CD4-positive, alpha-beta memory T cell (primary cell): ENCODE measurements at places on chromosomes 13 and 19. TPM values are rescaled to one million over a fixed set of nuclear protein-coding genes. Genes with fewer than 3 reads are reported as not detected.
A peak's percentile ranks its signal among the peaks of the same experiment; 100 is the strongest.

DNA sequence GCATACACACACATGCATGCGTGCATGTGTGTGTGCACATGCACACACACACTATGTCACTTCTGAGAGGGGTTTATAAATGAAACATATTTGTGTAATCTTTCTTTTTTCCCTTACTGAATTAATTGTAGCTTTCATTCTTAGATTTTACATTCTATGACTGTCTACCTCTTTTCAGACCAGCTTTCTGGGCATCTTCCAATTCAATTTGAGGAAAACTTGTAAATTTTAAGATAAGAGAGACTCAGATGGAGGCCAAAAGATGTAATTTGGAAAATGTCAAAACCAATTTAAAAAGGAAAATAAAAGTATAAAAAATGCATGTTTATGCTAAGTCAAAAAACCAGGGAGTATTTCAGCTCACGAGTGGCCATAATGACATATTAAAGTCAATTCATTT is 594.5 kb downstream of the OLFM4 start:
- DNase-seq: no peak
- no peaks in the 10 kb centered on the region for H3K27me3 ChIP-seq

Gene SNRNP70
- 689 TPM for total RNA-seq

Gene MTUS2
- 0.12 TPM for total RNA-seq

DNA sequence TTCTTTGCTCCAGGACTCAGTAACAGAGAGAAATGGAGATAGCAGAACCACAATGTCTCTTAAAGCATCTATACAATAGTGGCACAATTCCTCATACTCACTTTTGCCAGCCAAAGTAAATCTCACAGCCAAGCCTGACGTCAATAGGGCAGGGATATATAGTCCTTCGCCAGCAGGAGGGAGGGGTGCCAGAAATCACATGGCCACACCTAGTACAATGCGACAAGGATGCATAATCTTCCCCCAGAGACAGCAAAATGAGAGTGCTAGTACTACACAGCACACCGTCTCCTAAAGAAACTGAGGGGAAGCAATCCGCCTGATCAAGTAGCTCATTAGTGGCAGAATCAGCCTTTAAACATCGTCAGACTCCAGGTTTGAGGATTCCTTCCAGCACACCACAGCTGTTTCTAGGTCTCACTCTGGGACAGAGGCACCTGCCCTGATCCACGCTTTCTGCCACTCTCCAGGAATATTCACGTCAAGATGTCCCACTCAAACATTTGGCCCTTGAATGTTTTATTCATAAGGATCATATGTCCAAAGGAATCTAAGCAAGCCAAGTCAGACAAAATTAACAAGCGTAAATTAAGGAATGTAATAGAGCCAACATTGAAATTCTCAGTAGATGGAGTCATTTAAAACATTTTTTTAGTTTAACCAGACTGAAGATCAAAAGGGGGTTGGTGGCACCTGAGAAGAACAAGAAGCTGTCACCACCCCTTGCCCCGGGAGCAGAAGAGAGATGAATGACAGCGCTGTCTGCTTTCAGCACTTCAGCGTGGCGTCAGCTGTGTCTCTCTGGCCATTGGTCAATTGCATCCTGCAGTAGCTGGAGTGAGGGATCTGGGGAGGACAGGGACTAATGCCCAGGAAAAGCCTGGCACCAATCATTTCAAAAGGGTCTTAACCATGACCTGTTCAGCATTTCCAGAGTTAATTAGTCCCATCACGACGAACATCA is 63.5 kb upstream of the SERP2 start:
- no peak overlapping the region for H3K4me3 ChIP-seq
- DNase-seq: no peak
- H3K4me1 ChIP-seq: peaks cover 10% of the 10 kb centered on the region
- no peaks in the 10 kb centered on the region for H3K36me3 ChIP-seq

- no peaks in the 10 kb centered on the region for H3K27me3 ChIP-seq
- DNase-seq: peak; percentile 37
- no peaks in the 10 kb centered on the region for H3K36me3 ChIP-seq
- H3K4me1 ChIP-seq: peaks cover 98% of the 10 kb centered on the region
- H3K4me3 ChIP-seq: no peak overlapping the region
Observed at GRCh38 chr13:40640845-40641458, 25.5 kb downstream of the FOXO1 start.

- DNase-seq: no peak
- H3K27ac ChIP-seq: no peak overlapping the region
Observed at GRCh38 chr13:48731001-48731658, 77.4 kb downstream of the CYSLTR2 start.

DNA sequence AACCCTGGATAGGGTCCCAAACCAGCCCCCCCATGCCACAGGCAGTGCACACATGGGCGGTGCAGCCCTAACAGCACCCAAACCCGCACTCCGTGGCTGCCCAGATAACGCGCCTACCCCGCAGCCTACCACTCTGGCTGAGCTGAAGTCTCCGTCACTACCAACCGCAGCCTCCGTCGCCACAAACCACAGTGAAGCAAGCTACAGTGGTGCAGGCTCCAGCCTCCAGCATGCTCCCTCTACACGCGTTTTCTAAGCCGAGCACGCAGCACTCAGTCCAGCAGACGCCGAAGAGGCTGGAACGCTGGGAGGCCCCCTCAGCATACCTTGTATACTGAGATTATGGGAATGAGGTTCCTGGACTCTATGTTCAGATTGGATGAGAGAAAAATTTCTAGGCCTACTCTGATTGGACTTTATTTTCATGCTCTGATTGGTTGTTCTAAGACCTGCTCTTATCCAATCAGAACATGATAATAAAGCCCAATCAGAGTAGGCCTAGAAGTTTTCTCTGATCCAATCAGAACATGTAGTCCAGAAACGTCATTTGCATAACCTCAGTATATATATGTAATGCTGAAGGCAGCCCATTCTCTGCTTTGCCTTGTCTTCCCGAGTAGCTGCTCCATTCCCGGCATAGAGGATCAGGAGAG is 56.7 kb upstream of the C1QTNF9B start:
- no peak overlapping the region for H3K4me3 ChIP-seq
- H3K4me1 ChIP-seq: no peaks in the 10 kb centered on the region
- no peak for DNase-seq
- no peaks in the 10 kb centered on the region for H3K36me3 ChIP-seq
- H3K27ac ChIP-seq: no peak overlapping the region

GRCh38 chr19:55486971-55487923 is 989 bp upstream of the SSC5D start:
- H3K4me1 ChIP-seq: peaks cover 13% of the 10 kb centered on the region
- H3K36me3 ChIP-seq: no peaks in the 10 kb centered on the region
- H3K27ac ChIP-seq: no peak overlapping the region

DNA sequence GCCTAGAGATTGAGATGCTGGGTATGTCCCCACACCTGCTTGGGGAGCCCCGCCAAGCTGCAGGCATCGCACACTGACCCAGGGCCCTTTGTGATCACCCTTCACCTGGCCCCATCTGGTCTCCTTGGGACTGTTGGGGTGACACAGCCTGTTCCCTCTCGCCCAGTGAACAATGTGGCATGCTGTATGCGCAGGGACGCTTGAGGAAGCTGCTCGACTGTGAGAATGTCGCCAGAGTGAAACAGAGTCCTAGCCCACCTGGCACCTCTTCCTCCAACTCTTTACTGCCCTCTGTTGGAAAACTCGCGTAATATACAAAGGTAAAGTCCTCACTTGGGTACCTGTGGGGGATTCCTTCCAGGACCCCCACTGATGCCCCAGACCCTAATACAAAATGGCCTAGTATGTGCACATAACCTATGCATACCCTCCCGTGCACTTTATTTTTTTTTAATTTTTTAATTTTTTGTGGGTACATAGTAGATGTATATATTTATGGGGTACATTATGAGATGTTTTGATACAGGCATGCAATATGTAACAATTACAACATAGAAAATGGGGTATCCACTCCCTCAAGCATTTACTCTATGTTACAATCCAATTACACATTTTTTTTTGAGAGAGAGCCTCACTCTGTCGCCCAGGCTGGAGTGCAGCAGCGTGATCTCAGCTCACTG is 9.0 kb downstream of the BLOC1S3 start:
- no peaks in the 10 kb centered on the region for H3K27me3 ChIP-seq
- no peaks in the 10 kb centered on the region for H3K36me3 ChIP-seq
- H3K4me1 ChIP-seq: peaks cover 5% of the 10 kb centered on the region

- H3K4me1 ChIP-seq: peaks cover 62% of the 10 kb centered on the region
- no peak overlapping the region for H3K4me3 ChIP-seq
- DNase-seq: no peak
- no peak overlapping the region for H3K27ac ChIP-seq
- no peaks in the 10 kb centered on the region for H3K27me3 ChIP-seq
Observed at GRCh38 chr19:45446944-45447343, 20.9 kb upstream of the FOSB start.

Gene MEIOSIN
- total RNA-seq: not detected

Gene ZNF653
- total RNA-seq: 24.1 TPM

GRCh38 chr13:40508127-40508526 is 158.3 kb downstream of the FOXO1 start:
- no peak overlapping the region for H3K27ac ChIP-seq
- no peak overlapping the region for H3K4me3 ChIP-seq
- H3K36me3 ChIP-seq: no peaks in the 10 kb centered on the region
- no peak for DNase-seq
- H3K27me3 ChIP-seq: no peaks in the 10 kb centered on the region

DNA sequence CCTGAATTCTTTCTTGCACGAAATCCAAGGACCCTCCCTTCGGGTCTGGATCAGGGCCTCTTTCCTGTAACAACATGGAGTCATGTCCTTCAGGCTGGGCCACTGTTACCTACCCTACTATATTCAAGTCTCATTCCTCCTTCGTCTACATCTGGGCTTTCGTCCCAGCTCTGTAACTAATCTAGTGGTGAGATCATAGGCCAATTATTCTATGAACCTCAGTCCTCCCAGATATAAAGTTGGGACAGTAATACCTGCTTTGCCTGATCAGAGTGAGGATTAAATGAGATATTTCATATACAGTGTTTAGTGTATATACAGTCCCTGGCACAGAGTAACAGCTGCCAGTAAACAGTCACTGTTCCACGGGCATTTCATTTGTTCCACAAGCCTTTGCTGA is 48.3 kb upstream of the ATP12A start:
- H3K27me3 ChIP-seq: no peaks in the 10 kb centered on the region
- no peak overlapping the region for H3K4me3 ChIP-seq
- H3K36me3 ChIP-seq: no peaks in the 10 kb centered on the region
- no peak overlapping the region for H3K27ac ChIP-seq
- peaks cover 13% of the 10 kb centered on the region for H3K4me1 ChIP-seq

DNA sequence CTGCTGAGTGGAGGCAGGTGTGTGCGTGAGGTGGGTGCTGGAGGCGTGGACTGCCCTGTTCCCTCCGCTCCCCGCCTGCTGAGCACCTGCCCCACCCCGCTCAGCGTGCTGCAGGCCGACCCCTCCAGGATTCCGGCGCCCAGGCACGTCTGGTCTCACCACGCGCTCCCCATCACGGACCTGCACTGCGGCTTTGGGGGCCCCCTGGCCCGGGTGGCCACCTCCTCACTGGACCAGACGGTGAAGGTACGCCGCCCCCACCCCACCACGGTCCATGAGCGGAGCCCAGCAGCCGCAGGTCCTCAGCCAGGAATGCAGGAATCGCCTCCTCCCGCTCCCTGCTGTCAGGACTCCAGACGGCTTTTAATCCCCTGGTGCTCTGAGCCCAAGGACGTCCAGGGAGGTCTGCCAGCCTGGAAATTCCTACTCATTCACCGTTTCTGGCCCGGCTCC is 6.0 kb downstream of the WDR18 start:
- no peaks in the 10 kb centered on the region for H3K27me3 ChIP-seq
- H3K27ac ChIP-seq: no peak overlapping the region
- H3K4me3 ChIP-seq: no peak overlapping the region
- DNase-seq: no peak
